HCEC 1CT (cell line): ENCODE measurements at places on chromosomes 11 and 22.

DNA sequence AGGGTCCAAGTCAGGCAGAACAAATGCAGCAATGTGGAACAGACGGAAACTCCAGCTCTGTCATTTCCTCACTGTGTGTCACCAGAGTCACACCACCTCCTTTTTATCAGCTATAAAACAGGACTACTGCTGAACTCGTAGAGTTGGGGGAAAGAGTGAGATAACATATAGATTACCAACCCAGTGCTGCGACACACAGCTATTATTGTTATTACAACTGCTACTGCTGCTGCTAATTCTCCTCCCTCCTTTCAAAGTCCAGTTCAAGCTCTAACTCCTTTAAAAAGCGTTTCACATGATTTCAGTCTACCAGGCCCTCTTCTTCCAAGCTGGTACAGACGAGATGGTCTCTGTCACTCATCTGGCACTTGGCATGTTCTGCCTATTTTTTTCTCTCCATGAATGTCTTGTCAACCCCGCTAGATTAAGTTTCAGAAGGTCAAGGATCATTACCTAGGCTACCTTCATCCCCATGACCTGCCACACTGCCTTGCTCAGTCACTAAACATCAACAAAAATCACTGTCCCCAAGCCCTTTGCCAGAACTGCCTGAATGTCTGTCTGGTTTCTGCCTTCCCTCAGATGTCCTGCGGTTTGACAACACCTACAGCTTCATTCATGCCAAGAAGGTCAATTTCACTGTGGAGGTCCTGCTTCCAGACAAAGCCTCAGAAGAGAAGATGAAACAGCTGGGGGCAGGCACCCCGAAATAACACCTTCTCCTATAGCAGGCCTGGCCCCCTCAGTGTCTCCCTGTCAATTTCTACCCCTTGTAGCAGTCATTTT, 3.7 kb upstream of the MTFP1 start:
- DNase-seq: no peak

DNA sequence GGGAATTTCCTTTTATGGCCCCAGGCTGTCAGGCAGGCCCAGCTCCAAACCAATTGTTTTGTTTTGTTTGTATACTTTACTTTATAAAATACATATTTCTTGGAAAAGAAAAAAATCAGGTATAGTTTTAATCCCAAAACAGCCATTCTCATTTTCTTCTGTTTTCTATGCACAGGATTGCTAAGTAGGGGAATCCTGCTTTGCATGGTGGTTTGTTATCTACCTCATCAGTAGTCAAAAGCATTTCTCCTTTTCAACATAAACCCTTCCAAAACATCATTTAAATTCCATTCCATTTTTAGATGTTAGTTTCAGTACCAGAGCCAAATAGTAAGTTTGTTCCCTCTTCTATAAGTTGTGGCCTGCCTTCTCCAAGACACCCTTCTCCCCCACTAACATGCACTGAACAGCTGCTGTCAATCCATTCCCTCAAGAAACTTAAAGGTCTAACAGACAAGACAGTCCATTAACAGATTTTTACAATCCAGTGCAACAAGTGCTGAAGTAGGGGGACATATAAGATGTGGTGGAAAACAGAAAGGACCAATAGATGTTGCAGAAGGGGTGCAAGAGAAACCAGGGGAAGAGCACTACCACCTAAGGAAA, 3.7 kb downstream of the ILK start:
- no peak for DNase-seq

GRCh38 chr11:24297461-24297860, 199.4 kb upstream of the LUZP2 start:
- DNase-seq: no peak

DNA sequence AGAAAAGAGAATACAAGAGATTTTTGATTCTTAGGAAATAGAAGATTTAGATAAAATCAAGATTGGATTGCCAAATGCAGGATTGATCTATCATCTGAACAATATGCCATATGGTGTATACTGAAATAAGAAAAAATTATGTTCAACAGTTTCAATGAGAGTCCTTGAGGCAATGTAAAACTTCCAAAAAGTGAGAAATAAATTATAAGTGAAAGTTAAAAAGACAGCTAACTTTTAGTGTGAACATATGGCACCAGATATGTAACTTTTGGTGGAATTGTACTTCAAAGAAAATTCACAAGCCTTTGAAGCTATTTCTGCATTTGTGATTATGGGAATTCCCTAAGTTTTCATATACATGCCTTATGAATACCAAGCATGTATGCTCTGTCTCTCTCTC, 200.5 kb upstream of the ANO3 start:
- DNase-seq: no peak
